Muscle of back (tissue), 13 donors: ENCODE measurements at places on chromosomes 11 and 22.

DNA sequence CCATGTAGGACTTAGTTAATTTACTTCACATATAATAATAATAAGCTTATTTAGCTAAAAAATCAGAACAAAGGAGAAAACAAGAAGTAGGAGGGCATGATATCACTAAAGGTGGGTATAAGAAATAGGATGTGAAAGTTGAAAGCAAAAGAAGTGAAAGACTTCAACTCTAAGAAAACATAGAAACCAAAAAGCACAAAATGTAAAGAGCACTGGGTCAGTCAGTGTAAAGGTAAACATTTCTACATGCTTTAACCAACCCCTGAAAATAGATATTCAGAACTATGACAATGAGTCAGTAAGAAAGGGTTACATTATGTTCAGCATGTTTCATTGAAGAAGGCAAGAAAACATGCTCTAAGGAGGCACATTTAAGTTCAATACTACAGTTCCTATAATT lies 298.8 kb downstream of the SWAP70 start:
- no peak for DNase-seq

GRCh38 chr11:67465189-67465510 lies 3.9 kb downstream of the TMEM134 start:
- peak; percentile 17 for DNase-seq

GRCh38 chr22:22855617-22856308 lies 31.9 kb upstream of the IGLL5 start:
- DNase-seq, result no peak

- no peak for DNase-seq
Observed at GRCh38 chr11:57223601-57224000, 13.4 kb downstream of the APLNR start.

DNA sequence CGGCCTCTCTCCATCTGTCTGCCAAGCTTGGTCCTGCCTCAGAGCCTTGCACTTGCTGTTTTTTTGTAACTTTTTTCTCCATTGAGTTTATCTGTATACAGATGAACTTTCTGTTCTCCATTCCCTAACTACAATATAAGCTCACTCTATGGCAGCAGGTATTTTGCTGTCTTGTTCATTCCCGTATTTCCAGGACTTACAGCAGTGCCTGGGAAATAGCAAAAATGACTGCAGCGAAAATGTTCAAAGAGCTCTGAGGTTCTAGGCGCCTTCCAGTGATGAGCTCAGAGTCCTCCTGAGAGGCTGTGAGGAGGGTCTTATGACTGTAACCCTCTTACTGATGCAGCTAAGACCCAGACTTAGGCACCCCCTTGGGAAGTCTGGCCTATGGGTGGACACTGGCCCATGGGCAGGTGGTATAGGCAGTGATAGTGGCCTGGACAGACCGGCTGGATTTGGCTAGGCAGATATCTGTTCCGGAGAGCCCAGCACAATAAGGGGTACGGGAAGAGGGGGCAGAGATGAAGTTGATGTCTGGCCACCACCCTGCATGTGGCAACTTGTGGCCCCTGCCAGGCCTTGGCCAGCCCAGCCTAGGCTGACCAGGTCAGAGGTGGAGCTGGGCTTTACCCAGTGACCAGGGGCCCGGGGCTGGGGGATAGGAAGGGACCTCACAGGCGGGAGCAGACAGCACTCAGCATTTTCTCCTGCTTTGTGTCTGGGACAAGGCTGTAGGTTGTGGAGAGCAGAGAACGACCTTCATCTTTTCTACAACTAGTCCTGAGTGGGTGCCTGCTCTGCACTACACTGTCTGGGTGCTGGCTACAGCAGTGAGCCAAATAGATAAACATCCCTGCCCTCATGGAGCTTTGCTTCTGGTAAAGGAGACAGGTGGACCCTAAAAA lies 4.6 kb downstream of the ATF4 start:
- DNase-seq, result no peak
